ENCODE measurements at places on chromosomes 16 and 17. TPM values are rescaled to one million over a fixed set of nuclear protein-coding genes. Genes with fewer than 3 reads are reported as not detected.

- no peak for DNase-seq
Observed at GRCh38 chr16:78240459-78241222, 141.2 kb downstream of the WWOX start.

Gene DNAAF8
- 1.2 TPM for total RNA-seq

DNA sequence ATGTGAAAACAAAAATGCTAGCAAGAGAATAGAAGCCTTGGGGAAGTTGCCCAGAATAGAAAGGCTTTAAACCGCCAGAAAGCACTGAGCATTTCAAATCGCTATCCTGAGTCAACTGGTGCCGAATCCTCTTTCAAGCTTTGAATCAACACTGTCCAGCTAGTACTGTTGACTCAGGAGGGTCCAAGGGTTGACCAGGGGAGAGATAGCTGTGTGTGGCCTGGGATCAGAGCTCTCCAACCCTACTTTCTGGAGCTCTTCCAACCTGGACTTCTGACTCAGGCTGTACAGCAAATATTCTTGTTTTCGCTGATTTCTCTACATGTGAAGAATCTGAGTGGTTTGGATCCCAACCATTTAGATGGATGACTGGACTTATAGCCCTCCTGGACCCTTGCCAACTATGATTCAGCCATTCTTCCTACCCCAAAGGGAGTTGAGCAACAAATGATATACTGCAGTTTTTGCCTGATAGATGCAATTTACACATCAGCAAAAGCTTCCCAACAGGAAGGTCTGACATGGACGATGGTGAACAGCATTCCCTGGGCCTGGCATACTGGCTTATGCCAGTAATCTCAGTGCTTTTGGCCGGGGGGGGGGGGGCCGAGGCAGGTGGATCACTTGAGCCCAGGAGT is 154.0 kb upstream of the SDK2 start:
- no peak for DNase-seq

Gene GNGT2
- total RNA-seq: not detected

Gene ITGAL
- total RNA-seq: 0.82 TPM

DNA sequence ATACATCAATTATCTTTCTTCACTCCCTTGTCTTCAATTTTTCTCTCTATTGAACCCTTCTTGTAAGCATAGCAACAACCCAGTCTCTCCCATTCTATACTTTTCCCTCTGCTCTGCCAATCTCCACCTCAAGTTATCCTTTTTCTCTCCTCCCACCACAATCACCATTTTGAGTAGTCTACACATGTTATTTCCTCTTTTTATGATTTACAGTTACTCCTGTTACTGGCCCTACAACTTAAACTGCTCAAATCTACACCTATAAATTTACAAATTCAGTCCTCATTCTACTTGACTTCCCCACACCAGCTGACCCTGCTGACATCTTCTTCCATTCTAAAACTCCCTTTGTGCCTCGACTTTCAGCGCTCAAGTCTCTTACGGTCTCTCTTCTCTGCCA is 84.6 kb downstream of the SPAG9 start:
- DNase-seq: no peak

Gene SLC22A31
- total RNA-seq: not detected

- DNase-seq: no peak
Observed at GRCh38 chr16:77868052-77868451, 79.7 kb downstream of the VAT1L start.

Gene CDC27
- 153 TPM for total RNA-seq

DNA sequence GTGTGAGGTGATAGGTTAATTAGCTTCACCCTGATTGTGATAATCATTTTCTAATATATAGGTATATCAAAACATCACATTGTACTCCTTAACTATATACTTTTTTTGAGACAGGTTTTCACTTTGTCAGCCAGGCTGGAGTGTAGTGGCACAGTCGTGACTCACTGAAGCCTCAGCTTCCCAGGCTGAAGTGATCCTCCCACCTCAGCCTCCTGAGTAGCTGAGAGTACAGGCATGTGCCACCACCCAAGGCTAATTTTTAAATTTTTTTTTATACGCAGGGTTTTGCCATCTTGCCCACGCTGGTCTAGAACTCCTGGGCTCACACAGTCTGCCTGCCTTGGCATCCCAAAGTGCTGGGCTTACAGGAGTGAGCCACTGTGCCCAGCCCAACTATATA is 455.3 kb upstream of the MAF start:
- DNase-seq: no peak

DNA sequence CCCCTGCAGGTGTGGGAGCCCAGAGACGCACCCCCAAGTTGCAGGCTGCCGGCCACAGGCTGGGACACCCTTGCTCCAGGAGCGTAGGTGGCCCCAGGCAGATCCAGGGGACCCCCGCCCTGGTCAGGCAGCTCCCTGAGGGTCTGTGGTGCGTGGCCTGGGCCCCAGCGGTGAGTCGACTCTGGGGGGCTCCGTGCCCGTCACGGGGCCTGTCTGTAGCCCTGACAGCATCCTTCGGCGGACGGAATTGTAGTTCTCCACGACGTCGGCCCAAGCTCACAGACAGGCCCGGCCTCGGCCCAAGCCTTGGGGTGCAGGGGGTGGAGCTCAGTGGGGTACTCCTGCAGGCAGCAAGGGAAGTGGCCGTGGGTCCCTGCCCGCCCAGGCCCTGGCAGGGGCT is 82.9 kb downstream of the LMF1 start:
- DNase-seq: no peak

DNA sequence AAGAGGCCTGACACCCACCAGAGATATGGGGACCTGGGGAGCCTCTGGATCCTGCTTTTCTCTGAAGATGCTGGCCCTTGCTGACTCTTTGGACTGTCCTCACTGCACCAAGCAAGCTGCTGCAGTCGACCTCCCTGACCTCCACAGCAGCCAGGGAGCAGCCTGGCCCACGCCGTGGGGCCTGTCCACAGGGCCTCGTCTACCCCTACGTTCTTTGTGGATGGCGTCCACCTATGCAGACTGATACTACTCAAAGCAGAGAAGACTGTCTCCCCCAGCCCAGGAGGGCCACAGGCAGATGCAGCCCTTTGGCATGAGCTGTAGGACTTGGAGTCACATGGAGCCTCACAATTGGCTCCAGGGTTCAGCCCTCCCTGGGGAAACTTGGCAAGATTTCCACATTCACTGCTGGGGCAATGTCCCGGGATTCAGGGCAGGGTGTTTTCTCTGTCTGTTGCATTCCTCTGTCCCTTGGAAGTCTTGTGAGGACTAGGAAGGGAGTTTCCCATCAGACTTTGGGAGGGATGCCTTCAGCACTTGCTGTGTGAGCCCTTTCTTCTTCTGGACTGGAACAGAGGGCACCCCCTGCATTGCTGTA is 152.2 kb downstream of the NTN1 start:
- DNase-seq: no peak

Gene PRR15L
- total RNA-seq: not detected

Gene C17orf78
- not detected for total RNA-seq

DNA sequence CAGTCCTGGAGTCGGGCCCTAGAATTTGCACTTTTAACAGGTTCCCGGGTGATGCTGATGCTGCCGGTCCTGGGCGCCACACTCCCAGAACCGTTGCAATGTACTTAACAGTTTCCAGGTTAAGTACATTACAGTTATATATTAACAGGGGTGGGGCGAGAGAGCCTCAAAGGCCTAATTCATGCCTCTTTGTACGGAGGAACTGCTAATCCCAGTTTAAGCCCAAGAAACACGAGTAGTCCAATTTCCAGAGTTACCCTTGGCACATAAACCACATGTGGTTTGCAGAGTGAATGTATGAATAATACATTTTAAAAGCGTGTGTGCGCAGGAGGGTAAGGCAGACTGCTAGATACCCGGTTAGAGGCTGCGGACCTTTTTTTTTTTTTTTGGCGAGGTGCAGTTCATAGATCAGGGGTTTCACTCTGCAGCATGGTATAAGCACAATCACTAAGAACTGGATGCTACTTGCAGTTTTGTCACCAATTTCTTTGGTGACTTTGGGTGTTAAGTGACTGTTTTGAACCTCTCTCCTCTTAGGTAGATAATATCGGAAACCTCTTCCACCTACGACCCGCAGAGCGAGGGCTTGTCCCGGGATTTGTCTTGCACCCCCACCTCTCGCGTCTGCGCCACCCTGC is 713 bp downstream of the COX11 start:
- peak; percentile 9 for DNase-seq

- no peak for DNase-seq
Observed at GRCh38 chr16:8623634-8624033, 2.1 kb downstream of the METTL22 start.

DNA sequence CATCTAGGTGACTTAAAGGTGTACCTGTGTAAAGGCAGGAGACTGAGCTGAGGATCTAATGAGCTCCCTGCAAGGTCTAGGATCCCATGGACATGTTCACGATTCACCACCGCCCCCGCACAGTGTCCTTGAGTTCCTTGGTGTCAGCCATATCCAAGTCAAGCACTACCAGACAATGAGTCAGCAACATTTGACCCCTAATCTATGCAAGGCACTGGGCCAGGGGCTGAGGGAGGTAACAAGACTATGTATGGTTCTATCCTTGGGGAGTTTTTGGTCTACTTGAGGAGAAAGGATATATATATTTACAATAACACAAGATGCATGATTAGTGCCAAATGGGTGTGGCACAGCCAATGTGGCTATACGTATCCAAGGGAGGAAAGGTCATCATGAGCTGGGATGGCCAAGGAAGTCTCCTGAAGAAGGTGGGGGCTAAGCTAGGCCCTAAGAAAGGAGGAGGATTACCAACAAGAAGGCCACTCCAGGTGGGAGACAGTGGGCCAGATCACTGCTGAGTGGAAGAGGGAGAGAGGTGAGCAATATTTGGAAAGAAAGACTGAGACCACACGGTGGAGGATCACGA is 35.0 kb downstream of the ITGB3 start:
- DNase-seq: no peak

DNA sequence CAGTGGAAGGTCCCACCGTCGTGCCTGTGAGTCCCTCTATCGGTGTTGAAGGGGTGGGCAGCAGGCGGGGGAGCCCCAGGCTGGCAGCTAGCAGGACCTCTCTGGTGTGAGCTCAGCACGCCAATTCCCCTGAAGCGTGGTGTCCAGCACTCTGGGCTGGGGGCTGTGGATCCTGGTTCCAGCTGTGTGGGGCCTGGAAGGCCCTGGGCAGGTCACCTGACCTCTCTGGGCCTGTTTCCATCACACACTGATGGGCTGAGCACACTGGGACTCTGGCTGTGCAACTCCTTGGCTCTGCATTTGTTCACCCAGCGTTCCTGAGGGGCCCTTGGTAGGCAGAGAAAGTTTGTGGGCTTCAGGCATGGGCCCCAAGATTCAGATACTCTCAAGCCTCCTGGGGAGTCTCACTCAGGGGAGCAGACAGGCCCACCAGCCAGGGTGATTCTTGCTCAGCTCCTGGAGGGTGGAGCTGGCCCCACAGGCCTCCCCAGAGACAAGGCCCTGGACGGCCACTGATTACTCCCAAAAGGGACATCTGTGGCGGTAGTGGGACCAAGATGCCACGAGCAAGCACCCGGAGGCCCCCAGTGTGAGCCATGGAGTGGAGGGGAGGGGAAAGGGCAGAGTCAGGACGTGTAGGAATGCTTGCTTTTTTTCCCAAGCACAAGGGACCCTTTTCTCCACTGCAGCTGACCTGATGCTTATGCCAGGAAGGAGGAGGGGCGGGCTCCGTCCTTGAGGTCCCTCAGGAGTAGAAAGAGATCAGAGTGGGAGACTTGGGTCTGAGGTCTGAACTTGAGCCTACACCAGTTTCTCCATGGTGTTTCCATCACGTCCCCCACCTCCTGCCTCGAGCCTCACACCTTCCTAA is 8.5 kb downstream of the SCGB1C2 start:
- DNase-seq: no peak

Gene C1QL1
- 1.2 TPM for total RNA-seq

Gene GRAP
- total RNA-seq: 1.6 TPM
